ENCODE measurements at places on chromosomes 13 and 19. TPM values are rescaled to one million over a fixed set of nuclear protein-coding genes. Genes with fewer than 3 reads are reported as not detected.

Gene BIVM
- 38.9 TPM for total RNA-seq

Gene FCAR
- total RNA-seq = 1.5 TPM

Gene THSD1
- total RNA-seq = 7.3 TPM

Gene ZNF497
- 0.56 TPM for total RNA-seq

Gene C1QTNF9
- 0.67 TPM for total RNA-seq

Gene ZNF541
- total RNA-seq = 0.20 TPM

Gene CRX
- total RNA-seq = not detected

Gene DMKN
- 6.9 TPM for total RNA-seq

Gene TMEM145
- not detected for total RNA-seq

Gene CRYL1
- total RNA-seq = 27.9 TPM

Gene LILRB4
- 2.0 TPM for total RNA-seq

Gene MEIOSIN
- total RNA-seq = 0.78 TPM

Gene FAM216B
- 23.5 TPM for total RNA-seq

Gene SKA3
- total RNA-seq = 2.0 TPM

Gene NBEA
- 17.5 TPM for total RNA-seq

Gene ZNF835
- total RNA-seq = 6.5 TPM

Gene CYP2B6
- not detected for total RNA-seq

Gene NANOS2
- total RNA-seq = not detected

Gene RGCC
- 94.8 TPM for total RNA-seq

Gene CABP5
- total RNA-seq = not detected

Gene CASP14
- total RNA-seq = not detected

Gene PTPRH
- 7.8 TPM for total RNA-seq

Gene EFNA2
- not detected for total RNA-seq

Gene SHKBP1
- 15.8 TPM for total RNA-seq
